CD4-positive, alpha-beta T cell treated with Interleukin-15 for 1 hour (primary cell): ENCODE measurements at places on chromosomes 7 and 10.

GRCh38 chr10:49272251-49273081 lies 26.5 kb upstream of the C10orf71 start:
- no peak for DNase-seq

DNA sequence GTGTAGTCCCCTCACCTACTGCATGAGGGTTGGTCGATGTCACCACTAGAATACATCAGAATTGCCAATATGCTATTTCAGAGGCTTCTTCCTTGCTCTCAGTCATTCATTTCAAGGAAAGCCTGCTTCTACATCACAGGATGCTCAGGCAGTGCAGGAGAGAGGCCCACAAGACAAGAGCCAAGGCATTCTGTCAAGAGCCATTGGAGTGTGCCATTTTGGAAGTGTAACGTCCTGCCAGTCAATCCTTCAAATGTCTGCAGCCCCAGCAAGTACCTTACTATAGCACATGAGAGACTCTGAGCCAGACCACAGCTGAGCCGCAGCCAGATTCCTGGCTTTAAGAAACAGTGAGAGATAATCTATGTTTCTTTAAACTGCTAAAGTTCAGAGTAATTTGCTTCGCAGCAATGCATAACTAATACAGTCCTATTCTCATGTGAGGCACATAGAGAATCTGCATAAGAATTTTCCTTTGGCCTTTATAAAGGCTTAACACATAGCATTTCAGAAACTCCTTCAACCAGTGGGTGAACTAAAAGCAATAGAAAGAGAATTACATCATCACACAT lies 166.5 kb upstream of the GNAI1 start:
- DNase-seq: no peak

DNA sequence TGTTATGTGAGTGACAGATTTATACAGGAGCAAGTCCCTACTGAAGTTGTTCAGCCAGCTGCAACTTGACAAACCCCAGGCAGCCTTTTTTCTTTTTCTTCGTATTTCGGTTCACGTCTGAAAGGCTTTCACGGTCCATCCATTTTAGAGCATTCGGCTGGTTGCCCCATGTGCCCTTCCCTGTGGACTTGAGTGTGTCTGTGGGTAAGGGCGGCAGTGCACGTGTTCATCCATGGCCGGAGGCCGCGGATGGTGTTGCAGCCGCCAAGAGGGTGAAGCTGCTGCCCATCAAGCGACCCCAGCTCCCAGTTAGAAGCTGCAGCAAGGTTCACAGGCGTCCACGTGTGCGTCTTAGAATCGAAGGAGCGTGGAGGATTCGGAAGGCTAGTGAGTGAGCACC lies 35.9 kb downstream of the PPP2R2D start:
- no peak for DNase-seq

- DNase-seq: no peak
Measured at GRCh38 chr10:3728563-3728962, 56.4 kb downstream of the KLF6 start.

GRCh38 chr10:119652361-119652730 lies 1.2 kb downstream of the BAG3 start:
- no peak for DNase-seq

GRCh38 chr7:30894009-30894408 lies 17.6 kb upstream of the AQP1 start:
- no peak for DNase-seq

DNA sequence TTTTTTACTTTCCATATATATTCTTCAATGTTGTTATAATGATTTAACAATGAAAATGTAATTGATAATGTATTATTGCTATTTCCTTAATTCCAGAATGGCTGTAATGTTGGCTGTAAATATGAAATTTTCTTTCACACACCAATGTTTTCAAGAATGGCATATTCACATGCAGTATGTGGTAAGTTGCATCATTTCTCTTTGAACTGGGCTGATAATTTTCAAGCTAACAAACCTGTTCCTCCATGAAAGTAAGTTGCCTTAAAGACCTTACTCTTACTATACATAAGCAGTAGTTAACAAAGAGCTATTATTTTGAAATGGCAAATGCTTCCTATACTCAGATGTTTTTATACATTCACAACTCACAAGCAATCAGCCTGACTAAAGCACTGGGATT lies 154.5 kb downstream of the TMEM168 start:
- no peak for DNase-seq

DNA sequence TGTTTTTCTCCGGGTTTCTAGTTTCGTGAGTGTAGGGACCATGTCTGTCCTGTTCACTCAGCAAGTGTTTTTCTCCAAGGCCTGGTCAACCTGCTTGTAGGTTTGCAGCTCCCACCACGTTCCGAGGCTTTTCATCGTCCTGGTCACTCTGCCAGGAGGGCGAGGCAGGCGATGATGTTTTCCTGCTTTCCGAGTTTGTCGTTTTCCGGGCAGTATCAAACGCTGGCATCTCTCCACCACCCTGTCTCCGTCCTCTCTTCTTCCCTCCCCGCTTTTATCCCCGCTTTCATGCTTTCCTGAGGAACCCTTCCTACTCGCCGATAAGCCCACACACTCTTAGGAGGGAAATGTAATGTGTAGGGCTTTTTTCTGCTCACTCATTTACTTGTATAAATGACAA lies 11.2 kb downstream of the IQCE start:
- no peak for DNase-seq

- no peak for DNase-seq
Measured at GRCh38 chr10:78688901-78689583, 379.7 kb upstream of the ZMIZ1 start.

DNA sequence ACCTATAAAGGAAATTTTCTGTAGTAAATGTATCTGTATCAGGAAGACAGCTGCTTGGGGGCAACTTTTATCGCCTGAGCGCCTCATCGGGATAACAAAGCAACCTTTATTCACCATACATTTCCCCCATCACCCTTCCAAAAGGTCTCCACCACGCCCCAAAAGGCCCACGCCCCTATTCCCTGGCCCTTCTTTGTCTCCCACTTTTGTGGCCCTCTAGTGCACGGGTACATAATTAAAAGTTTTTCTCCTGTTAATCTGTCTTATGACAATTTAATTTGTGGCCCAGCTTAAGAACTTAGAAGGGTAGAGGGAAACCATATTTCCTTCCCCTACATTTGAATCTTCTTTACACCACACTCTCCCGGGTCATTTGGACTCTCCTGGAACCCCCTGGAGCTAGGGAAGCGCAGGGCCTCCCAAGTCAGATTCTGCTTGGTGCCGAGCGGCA lies 625 bp downstream of the RP9 start:
- no peak for DNase-seq

DNA sequence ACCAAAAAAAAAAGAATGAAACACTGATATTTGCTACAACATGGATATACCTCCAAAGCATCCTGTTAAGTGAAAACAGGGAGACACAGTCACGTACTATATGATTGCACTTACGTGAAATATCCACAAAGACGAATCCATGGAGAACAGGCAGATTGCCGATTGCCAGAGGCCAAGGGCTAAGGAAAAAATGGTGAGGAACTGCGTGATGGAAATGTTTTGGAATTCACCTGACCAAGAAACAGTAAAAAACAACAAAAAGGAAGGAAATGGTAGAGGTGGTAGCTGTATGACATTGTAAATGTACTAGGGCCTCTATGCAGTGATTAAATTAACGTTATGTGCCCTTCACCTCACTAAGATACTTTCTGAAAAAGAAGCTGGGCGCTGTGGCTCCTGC lies 44.1 kb upstream of the GTF2IRD1 start:
- DNase-seq: no peak

GRCh38 chr7:149209518-149210269 lies 14.3 kb downstream of the ZNF282 start:
- peak; percentile 38 for DNase-seq

GRCh38 chr10:65377687-65378086 lies 1548.1 kb upstream of the LRRTM3 start:
- DNase-seq: no peak

- no peak for DNase-seq
Measured at GRCh38 chr10:65166272-65166671, 1645.1 kb downstream of the REEP3 start.

DNA sequence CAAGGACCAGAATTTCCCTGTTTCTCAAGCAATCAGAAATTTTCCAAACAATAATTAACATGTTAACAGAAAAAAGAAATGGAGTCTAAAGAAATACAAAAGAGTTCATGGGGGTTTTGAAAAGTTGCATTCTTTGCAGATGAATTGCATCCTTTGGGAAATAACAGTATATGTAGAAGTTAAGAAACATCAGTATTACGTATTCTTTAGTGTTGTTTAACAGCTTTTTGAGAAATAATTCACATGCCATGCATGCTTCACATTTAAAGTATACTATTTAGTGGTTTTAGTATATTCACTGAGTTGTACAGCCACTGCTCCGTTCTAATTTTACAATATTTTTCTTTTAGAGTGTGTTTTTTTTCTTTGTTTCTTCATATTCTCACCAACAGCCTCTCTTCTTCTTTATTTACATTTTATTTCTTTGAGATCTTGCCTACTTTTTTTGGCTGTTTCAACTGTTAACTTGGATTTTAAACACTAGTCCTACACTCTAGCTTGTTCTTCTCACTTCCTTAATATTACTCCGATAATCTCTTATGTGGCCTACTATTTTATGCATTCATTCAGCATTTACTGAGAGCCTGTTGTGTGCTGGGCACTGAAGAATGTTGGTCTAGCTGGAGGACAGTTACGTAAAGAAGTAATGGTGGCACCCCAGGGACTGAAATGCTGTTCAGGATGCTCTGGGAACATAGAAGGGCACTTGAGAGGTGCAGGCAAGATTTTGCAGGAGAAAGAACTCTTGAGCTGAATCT lies 330.1 kb downstream of the EXOC4 start:
- DNase-seq: no peak

DNA sequence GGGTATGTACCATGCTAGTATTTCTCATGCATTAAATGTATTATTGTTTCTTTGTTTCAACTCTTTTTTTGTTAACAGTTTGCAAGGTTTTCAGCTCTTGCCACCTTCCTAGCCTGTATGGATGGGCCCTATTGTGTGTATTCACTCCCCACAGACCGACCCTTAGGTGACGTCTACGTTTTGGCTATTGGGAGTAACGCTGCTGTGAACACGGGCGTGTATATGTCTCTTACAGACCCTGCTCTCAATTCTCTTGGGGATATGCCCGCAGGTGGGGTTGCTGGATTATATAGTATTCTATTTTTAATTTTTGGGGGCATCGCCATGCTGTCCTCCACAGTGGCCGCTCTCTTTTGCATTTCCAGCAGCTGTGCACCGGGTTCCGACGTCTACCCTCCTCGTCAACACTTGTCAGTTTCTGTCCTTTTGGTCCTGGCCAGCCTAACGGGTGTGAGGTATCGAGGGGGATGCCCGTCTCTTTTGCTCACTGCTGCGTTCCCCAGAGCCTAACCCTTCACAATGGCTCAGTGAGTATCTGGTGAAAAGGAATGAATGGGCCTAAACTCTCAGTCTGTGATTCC lies 64.1 kb upstream of the GNA12 start:
- DNase-seq: no peak

GRCh38 chr7:55517191-55517633 lies 55.1 kb downstream of the VOPP1 start:
- no peak for DNase-seq

GRCh38 chr10:62172465-62172864 lies 96.2 kb downstream of the RTKN2 start:
- DNase-seq: no peak

- DNase-seq: no peak
Measured at GRCh38 chr10:119370111-119370741, 162.9 kb downstream of the GRK5 start.

GRCh38 chr10:78972160-78972946 lies 96.4 kb upstream of the ZMIZ1 start:
- no peak for DNase-seq

DNA sequence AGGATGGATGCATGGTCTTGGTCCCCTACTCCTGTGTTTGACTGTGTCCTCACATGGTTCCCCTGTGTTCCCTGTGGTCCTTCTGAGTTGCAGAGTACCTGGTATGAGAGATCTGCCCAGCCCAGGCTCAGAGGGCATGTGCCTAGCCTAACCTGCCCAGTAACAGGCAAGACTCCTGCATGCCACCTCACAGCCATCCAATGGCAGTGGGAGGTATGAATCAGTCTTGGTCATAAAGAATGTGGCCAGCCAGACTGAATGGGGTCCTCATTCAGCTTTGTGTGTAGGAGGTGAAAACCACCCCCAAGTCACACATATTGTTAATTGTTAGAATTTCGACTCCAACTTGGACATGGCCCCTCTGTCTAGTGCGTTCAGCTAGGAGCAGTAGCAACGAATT lies 17.2 kb upstream of the GPR158 start:
- no peak for DNase-seq

GRCh38 chr7:114802632-114803031 lies 119.3 kb upstream of the MDFIC start:
- no peak for DNase-seq

DNA sequence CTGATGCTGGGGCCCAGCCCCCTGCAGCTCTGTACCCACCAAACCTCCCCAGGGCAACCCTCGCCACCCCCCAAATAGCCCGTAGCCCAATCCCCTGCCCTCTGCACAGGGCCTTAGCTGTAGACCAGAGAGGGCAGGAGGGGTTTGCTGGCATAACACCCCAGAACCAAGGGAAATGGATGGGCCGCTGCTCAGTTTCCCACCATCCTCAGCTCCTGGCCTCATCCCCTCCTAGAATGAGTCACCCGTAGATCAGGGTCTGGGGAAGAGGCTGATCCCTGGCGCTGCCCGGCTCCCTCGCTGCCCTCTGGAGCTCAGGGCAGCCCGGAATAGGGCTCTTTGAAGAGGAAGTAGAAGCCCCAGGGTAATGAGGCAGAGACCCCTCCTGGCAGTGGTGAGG lies 31.2 kb downstream of the LDB3 start:
- DNase-seq: no peak

- DNase-seq: no peak
Measured at GRCh38 chr10:30813872-30814481, 184.4 kb upstream of the LYZL2 start.

DNA sequence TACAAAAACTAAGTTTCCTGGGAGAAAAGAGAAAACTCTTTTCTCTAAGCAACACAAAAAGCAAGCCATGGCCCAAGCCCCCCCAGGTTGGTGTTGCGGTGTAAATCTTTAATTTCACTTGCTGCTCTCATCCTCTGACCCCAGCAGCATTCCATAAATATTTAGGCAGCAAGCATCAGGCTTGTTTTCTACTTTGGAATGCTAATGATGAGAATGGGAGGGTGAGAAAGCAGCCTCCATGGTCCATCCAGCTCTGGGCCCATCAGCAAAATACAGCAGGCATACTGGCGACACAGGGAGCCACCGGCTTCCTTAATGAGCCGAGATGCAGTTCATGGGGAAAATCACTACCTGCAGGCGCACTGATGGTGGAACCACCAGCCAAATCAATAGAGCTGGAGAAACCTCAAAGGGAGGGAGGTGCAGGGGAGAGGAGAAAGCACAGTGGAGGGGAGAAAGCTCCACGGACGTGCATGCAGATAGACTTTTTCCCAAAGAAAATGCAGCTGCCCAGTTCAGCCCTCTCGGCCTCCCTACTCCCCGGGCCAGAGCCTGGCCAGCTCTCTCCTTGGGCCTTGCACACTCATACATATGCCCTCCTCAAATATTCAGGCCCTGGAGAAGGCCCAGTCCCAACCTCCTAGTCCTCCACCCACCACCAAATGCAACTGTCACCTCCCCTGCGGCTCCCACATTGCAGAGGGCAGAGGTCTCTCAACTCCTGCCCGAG lies 131.9 kb downstream of the GRID1 start:
- DNase-seq: no peak

- no peak for DNase-seq
Measured at GRCh38 chr7:28497009-28497408, 84.7 kb downstream of the CREB5 start.
